CD4-positive, alpha-beta T cell (primary cell): ENCODE measurements at places on chromosomes 16 and 17.

GRCh38 chr16:20107083-20107482 is 33.4 kb upstream of the GPR139 start:
- no peaks in the 10 kb centered on the region for H3K27me3 ChIP-seq
- H3K4me3 ChIP-seq = no peak overlapping the region
- no peak for DNase-seq
- H3K27ac ChIP-seq = no peak overlapping the region
- H3K4me1 ChIP-seq = no peaks in the 10 kb centered on the region
- H3K36me3 ChIP-seq = no peaks in the 10 kb centered on the region

DNA sequence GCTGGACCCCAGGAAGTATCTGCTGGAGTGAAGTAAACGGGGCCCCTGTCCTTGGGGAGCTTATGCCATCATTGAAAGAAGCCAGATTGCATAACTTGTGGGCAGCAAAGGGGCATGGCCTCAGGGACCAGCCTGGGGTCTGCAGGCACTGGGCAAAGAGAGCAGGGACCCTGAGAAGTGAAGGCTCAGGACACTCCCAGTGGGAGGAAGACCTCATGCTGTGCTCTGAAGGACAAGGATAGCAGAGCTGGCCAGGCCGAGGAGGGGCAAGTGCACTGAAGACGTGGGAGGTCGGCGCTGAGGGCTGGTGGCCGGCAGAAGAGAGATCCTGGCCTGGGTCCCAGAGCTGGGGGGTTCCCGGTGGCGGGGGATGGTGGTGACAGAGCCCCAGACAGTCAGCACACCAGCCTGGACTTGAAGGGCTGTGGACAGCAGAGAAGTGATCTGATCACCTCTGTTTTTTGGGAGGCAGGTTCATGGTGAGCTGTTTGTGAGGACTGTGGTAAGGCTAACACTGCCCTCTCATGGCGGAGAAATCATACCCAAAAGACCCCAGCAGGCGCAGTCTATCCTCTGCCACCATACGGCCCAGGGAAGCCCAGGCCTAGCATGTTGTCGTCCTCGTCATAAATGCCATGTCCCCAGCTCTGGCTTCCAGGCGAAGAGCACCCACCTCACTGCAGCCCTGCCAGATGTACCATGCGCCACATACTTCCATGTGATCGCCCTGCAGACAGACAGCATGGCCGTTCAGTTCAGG is 7.1 kb upstream of the CNP start:
- H3K4me1 ChIP-seq = peaks cover 3% of the 10 kb centered on the region
- no peak for DNase-seq
- H3K27ac ChIP-seq = no peak overlapping the region

GRCh38 chr16:72787514-72788268 is 260.2 kb downstream of the ZFHX3 start:
- peak overlapping the region; percentile 61 for H3K4me3 ChIP-seq
- no peaks in the 10 kb centered on the region for H3K36me3 ChIP-seq
- peaks cover 16% of the 10 kb centered on the region for H3K27me3 ChIP-seq
- peaks cover 13% of the 10 kb centered on the region for H3K4me1 ChIP-seq

DNA sequence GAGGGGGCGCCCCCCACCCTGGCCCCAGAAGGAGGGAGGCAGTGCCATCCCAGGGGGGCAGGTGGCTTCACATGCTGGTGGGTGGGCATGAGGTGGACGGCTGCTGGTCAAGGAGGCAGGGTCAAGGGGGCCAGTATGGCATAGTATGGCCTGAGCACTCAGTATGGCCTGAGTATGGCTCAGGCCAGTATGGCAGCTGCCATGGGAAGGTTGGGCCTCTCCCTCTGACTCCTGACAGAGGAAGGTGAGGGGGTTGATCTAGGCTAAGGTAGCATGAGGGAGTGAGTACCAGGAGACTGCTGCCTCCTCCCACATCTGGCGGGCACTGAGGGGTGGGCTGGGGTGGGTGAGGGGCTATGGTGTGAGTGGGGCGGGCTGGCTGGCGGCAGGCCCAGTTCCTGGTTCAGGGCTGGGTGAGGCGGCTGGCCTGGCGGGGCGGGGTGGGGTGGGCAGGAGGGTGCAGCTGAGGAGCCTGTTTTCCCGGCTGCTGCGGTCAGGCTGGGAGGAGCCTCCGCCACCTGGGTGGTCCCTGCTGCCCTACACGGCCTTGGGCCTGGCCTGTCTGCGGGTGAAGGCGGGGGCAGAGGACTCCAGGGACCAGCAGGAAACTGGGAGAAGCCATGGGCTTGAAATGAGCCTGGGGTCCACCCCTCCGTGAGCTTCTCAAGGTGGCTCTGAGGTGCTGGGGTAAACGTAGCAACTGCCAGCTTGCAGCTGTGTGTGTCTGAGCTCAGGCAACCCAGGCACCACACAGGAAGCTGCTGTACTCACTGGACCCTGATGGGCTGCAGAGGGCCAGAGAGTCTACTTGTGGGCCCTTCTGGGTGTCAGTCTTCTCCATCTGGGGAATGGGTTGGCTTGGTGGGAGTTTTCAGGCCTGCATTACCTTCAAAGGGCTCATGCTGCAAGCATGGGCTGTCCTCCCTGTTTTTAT is 57.0 kb downstream of the RAI1 start:
- no peak overlapping the region for H3K4me3 ChIP-seq
- no peak overlapping the region for H3K27ac ChIP-seq
- H3K36me3 ChIP-seq = peaks cover 3% of the 10 kb centered on the region
- peaks cover 46% of the 10 kb centered on the region for H3K4me1 ChIP-seq
- DNase-seq = no peak

GRCh38 chr17:57355090-57355859 is 99.0 kb downstream of the MSI2 start:
- H3K4me1 ChIP-seq = peaks cover 28% of the 10 kb centered on the region
- H3K4me3 ChIP-seq = no peak overlapping the region
- H3K27ac ChIP-seq = no peak overlapping the region
- peaks cover 9% of the 10 kb centered on the region for H3K36me3 ChIP-seq

GRCh38 chr16:88992351-88993165 is 15.6 kb upstream of the CBFA2T3 start:
- peaks cover 17% of the 10 kb centered on the region for H3K4me1 ChIP-seq
- DNase-seq = no peak
- H3K27ac ChIP-seq = no peak overlapping the region
- H3K4me3 ChIP-seq = no peak overlapping the region
- peaks cover 2% of the 10 kb centered on the region for H3K27me3 ChIP-seq

- no peaks in the 10 kb centered on the region for H3K4me1 ChIP-seq
- H3K36me3 ChIP-seq = peaks cover 5% of the 10 kb centered on the region
- no peak overlapping the region for H3K27ac ChIP-seq
- H3K4me3 ChIP-seq = no peak overlapping the region
- H3K27me3 ChIP-seq = no peaks in the 10 kb centered on the region
Observed at GRCh38 chr16:56800355-56800754, 64.7 kb upstream of the SLC12A3 start.

- H3K4me3 ChIP-seq = no peak overlapping the region
- no peak for DNase-seq
- H3K27me3 ChIP-seq = no peaks in the 10 kb centered on the region
Observed at GRCh38 chr16:76474048-76474447, 196.8 kb downstream of the CNTNAP4 start.

DNA sequence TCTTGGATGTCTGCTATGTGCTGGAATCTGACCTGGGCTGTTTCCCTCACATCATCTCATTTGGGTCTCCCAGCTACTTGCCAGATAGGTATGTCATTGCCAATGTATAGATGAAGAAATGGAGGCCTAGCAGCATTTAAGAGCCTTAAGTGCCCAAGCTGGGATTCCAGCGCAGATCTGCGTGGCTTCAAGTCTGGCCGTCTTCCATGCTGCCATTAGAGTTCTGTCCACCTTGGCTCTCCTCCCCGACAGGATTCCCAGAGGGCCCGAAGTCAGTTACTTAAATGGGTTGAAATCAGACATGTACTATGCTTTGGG is 33.0 kb upstream of the CCR7 start:
- H3K27ac ChIP-seq = peak overlapping the region; percentile 95
- no peaks in the 10 kb centered on the region for H3K36me3 ChIP-seq
- no peak for DNase-seq
- no peaks in the 10 kb centered on the region for H3K27me3 ChIP-seq
- peak overlapping the region; percentile 24 for H3K4me3 ChIP-seq
- peaks cover 72% of the 10 kb centered on the region for H3K4me1 ChIP-seq

GRCh38 chr17:48543854-48544348 is 1.0 kb downstream of the HOXB2 start:
- peak overlapping the region; percentile 77 for H3K27ac ChIP-seq
- no peaks in the 10 kb centered on the region for H3K36me3 ChIP-seq

- H3K27me3 ChIP-seq = no peaks in the 10 kb centered on the region
- H3K4me3 ChIP-seq = peak within 1 kb of the TSS; percentile 99
- peak; percentile 94 for DNase-seq
Observed at GRCh38 chr17:4554997-4555799, at the start of gene MYBBP1A. Gene MYBBP1A (minus strand): TSS chr17:4555384. CDS start chr17:4555324, 60 bp downstream.

- no peak overlapping the region for H3K27ac ChIP-seq
- no peak for DNase-seq
- peaks cover 10% of the 10 kb centered on the region for H3K4me1 ChIP-seq
- H3K36me3 ChIP-seq = no peaks in the 10 kb centered on the region
- H3K27me3 ChIP-seq = no peaks in the 10 kb centered on the region
- H3K4me3 ChIP-seq = no peak overlapping the region
Observed at GRCh38 chr16:88921591-88921990, 55.1 kb upstream of the PABPN1L start.

- no peak for DNase-seq
- H3K27me3 ChIP-seq = no peaks in the 10 kb centered on the region
- H3K4me1 ChIP-seq = peaks cover 49% of the 10 kb centered on the region
- H3K4me3 ChIP-seq = no peak overlapping the region
- no peak overlapping the region for H3K27ac ChIP-seq
Observed at GRCh38 chr16:89458967-89459366, 31.4 kb downstream of the ANKRD11 start.
